ENCODE measurements at places on chromosomes 11 and 22.

GRCh38 chr22:46858181-46858771 is 95.8 kb downstream of the TBC1D22A start:
- DNase-seq: no peak

GRCh38 chr11:80107415-80107814 is 666.6 kb upstream of the TENM4 start:
- DNase-seq: no peak

- DNase-seq: no peak
Measured at GRCh38 chr11:57471496-57471895, 11.2 kb downstream of the RTN4RL2 start.

DNA sequence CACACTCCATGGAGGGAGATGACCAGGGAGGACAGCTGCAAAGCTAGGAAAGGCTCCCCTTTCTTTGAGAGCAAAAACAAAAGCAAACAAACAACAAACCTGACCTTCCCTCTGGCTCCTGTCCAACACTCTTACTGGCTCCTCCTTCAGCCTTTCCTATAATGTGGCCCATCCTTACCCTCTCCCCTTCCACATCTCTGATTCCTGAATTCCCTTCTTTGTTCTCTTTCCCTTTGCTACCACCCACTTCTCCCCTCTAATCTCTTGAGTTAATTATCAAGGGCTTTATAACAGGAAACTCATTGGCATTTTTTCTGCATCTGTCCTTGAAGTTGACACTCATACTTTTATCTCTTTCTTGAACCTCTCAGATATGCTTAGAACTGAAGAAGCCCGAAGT is 56.3 kb downstream of the ZNF280B start:
- DNase-seq: no peak

DNA sequence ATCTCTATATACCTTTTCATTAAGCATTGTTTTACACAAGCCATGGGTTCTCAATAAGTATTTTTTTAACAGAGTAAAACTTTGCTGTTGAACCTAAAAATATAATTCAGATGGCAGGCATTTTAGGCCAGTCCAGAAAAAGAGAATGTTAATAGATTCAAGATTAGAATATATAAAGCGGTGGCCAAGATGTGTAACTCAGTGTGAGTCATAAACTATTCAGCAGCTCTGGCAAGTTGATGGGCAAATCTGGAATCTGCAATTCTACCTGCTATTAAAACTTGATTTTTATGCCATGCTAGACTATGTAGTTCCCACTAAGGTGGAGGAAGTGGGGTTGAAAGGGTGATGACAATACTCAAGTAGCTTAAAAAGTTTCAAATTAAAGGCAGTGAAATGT is 45.4 kb downstream of the CASP12 start:
- no peak for DNase-seq

- no peak for DNase-seq
Measured at GRCh38 chr22:44082801-44083200, 58.7 kb downstream of the PARVB start.

DNA sequence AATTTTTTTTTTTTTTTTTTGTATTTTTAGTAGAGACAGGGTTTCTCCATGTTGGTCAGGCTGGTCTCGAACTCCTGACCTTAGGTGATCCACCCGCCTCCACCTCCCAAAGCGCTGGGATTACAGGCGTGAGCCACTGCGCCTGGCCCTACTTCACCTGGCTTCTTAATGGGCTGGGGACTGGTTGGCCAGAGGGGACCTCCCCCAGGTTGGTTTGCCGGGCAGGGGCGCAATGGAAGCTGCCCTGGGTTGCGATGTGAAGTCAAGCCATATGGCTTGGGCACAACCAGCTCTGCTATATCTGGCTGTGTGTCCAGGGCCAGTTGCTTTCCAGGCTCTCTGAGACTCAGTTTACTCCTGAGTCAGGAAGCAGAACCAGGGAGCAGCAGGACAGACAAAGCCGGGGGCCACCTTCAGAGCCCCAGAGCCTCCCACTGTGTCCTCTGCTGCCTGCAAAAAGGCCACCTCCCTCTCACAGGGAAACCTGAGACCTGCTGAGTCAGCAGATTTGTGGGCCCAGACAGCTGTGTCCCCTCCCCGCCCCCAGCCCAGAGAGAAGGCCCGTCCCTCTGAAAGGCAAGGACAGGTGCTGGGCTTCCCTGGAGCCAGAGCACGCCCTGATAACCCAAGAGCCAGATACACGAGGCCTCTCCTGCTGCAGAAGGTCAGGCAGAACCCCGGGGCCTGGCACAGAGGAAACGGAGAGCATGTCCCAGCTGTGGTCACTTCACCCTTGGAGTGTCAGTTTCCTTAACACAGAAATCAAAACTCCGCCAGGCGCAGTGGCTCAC is 29.2 kb upstream of the DAGLA start:
- DNase-seq: no peak

GRCh38 chr11:69220561-69221051 is 64.9 kb downstream of the SMIM38 start:
- no peak for DNase-seq

GRCh38 chr11:20661445-20661844 is 7.9 kb upstream of the NELL1 start:
- no peak for DNase-seq

DNA sequence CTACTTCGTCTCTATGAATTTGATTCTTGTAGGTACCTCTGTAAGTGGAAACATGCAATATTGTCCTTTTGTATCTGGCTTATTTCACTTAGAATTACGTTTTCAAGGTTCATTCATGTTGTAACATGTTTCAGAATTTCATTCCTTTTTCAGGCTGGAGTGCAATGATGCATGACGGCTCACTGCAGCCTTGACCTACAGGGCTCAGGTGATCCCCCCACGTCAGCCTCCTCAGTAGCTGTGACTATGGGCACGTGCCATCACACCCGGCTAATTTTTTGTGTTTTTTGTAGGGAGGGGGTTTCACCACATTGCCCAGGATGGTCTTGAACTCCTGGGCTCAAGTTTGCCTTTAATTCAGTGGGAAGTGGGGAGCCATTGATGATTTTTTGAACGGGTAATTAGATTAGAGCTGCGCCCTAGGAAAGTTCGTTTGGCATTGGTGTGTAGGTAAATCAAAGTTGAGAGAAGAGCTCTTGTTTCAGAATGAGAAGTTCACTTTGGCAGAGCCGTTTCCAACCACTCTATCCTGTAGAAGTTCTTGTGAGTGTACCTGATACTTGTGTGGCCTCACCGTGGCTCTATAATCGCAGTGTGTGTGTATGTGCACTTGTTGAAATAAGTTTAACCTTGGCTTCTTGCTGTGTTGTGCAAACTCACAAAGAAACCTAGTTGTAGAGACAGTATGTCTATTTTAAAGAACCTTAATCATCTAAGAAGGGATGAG is 115.9 kb downstream of the NAV2 start:
- DNase-seq: no peak

- DNase-seq: no peak
Measured at GRCh38 chr11:128905345-128906184, 14.4 kb downstream of the KCNJ5 start.

GRCh38 chr11:71322192-71322735 is 69.9 kb upstream of the SHANK2 start:
- no peak for DNase-seq

DNA sequence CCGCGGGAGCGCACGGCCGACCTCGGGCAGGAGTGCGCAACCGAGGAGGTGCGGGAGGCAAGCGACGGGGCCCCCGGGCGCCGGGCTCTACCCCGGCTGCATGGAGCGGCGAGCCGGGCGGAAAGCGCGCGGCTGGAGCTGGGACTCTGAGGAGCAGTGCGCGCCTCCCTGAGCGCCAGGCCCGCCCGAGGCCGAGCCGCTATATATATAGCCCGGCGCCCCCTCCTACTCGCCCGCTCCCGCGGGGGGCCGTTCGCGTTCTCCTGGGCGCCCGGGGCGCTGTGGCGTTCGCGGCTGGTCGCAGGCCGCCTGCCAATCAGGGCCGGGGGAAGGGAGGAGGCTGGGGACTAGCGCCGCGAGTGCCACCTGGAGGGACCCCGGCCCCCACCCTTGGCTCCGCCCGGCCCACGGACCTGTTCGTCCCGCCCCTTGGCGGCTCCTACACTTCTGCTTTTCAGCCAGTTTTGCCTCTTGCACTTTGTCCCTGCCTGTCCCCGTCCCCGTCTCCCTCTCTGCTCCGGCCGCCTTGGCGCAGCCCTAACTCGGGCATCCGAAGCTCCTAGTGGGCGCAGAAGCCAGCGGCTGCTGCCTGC is at the start of gene FGF4:
FGF4 (minus strand) TSS at position 179 of the 593 bp plus-strand sequence. CDS start 257 bp downstream, outside the sequence.
- no peak for DNase-seq

GRCh38 chr11:112128483-112129121 is 35.3 kb downstream of the IL18 start:
- DNase-seq: peak; percentile 30

Data from non-pigmented ciliary epithelial cell (primary cell).